ENCODE measurements at places on chromosomes 12 and 14. TPM values are rescaled to one million over a fixed set of nuclear protein-coding genes. Genes with fewer than 3 reads are reported as not detected.

DNA sequence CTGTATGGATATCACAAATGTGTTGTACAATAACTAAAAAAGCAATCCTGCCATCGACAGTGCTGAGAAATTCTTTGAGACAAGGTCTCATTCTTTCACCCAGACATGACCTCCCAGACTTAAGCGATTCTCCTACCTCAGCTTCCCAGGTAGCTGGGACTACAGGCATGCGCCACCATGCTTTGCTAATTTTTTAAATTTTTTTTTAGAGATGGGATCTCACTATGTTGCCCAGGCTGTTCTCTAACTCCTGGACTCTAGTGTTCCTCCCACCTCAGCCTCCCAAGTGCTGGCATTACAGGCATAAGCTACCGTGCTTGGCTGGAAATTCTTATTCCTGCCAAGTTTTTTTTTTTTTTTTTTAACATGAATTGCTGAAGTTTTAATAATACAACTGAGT is 16.5 kb upstream of the NOXRED1 start:
- no peak for DNase-seq

Gene SYNDIG1L
- total RNA-seq = not detected

Gene TIMELESS
- total RNA-seq = 11.7 TPM

- no peak for DNase-seq
Measured at GRCh38 chr12:98883231-98883630, 238.1 kb downstream of the APAF1 start.

Gene PLEKHH1
- total RNA-seq = 0.65 TPM
